NCI-H460 (cell line): ENCODE measurements at places on chromosomes 6 and 20. TPM values are rescaled to one million over a fixed set of nuclear protein-coding genes. Genes with fewer than 3 reads are reported as not detected.
A peak's percentile ranks its signal among the peaks of the same experiment; 100 is the strongest.

Gene TRDN
- total RNA-seq = not detected in 2 replicates

Gene PAX1
- total RNA-seq = 0.12 and 0.54 TPM in 2 replicates

Gene RBBP9
- total RNA-seq = 22.8 and 24.7 TPM in 2 replicates

Gene ACTL10
- not detected in 2 replicates for total RNA-seq

- no peak for DNase-seq
Observed at GRCh38 chr6:31784098-31784925, 7.2 kb upstream of the VWA7 start.

- no peak for DNase-seq
Observed at GRCh38 chr6:6392214-6393068, 72.0 kb upstream of the F13A1 start.

DNA sequence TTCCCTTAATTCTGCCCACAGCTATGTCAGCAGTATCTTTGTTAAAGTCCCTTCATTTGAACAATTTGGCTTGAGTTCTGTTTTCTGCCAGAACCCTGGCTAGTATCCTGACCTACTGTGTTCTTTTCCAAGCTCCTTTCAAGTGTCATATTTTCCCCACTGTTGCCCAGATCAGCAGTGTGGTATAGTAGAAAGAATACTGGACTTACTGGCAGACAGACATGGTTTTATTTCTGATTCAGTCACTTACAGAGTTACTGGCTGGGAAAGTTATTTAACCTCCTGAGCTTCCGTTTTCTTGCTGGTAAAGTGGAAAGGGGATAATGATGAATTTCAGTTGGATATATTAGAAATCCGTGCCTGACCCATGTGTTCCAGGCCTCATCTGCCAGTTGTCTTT, 39.8 kb upstream of the RAB23 start:
- DNase-seq = no peak

- no peak for DNase-seq
Observed at GRCh38 chr6:55405474-55406235, 78.4 kb downstream of the GFRAL start.

GRCh38 chr20:62444286-62444685, 16.9 kb upstream of the RBBP8NL start:
- no peak for DNase-seq

DNA sequence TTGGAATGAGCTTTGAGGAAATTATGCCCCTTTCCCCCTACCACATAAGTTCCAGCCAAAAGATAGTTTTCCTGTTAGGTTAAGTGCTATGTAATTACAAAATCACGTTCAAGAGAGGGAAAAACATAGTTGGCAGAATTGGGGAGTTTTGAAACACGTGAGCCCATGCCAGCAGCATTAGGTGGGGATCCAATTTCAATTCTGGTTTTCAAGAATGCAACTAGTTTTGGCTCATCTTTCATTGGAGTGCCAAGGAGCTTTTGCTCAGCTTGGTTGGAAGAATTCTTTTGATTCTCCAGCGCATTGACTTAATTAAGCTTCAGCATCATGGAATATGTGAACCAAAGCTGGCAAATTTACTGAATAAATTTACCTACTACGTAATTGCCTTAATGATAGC, 95.9 kb downstream of the SAMD5 start:
- no peak for DNase-seq

DNA sequence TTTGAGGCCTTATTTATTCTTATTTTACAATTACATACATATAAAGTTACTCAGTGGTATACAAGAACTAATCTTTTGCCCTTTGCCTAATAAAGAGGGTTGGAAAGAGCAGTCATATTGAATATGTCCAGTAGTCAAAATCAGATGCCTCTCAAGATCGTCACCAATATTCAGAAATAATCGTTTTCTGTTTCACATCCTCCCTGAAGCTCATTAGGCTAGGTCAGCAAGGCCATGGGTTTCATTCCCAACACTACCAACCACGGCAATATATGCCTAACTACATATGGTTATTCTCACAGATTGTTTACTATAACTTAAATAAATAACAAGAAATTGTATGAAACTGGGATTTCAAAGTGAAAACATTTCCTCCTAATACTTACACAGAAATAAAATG, 167.2 kb upstream of the MANEA start:
- DNase-seq = no peak

GRCh38 chr6:125099211-125100073, 54.1 kb upstream of the TPD52L1 start:
- peak; percentile 72 for DNase-seq

DNA sequence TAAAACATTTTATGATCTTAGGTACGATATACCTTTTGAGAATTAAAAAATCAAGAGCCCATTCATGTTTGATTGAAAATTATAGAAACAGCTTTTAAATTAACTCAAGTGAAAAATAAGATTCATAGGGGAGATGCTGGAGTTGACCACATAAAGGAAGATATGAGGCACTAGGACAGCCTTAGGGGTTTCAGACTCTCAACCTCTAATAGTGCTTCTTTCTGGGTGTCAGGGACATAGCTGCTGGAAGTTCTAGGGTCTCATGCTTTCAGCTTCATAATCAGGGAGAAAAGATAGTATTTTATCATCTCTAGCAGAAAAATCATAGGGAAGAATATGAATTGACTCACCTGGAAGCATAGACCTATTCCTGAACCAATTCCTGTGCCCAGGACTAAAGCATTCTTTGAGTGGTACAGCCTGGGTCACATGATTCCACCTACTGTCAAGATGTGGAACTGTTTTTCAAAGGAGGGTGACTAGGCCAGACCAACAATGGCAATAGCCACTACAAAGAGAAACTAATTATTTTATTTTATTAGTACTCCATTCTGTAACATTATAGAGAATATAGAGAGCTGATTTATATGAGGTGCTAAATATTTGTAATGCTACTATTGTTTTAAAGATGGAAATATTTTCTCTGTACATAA, 27.8 kb upstream of the CENPW start:
- DNase-seq = peak; percentile 14
